ENCODE measurements at places on chromosomes 7 and 10.

GRCh38 chr7:96212474-96212873 lies 109.4 kb downstream of the SLC25A13 start:
- H3K4me1 ChIP-seq: no peaks in the 10 kb centered on the region
- H3K27me3 ChIP-seq: no peaks in the 10 kb centered on the region
- H3K27ac ChIP-seq: no peak overlapping the region
- H3K36me3 ChIP-seq: no peaks in the 10 kb centered on the region
- H3K4me3 ChIP-seq: no peak overlapping the region

DNA sequence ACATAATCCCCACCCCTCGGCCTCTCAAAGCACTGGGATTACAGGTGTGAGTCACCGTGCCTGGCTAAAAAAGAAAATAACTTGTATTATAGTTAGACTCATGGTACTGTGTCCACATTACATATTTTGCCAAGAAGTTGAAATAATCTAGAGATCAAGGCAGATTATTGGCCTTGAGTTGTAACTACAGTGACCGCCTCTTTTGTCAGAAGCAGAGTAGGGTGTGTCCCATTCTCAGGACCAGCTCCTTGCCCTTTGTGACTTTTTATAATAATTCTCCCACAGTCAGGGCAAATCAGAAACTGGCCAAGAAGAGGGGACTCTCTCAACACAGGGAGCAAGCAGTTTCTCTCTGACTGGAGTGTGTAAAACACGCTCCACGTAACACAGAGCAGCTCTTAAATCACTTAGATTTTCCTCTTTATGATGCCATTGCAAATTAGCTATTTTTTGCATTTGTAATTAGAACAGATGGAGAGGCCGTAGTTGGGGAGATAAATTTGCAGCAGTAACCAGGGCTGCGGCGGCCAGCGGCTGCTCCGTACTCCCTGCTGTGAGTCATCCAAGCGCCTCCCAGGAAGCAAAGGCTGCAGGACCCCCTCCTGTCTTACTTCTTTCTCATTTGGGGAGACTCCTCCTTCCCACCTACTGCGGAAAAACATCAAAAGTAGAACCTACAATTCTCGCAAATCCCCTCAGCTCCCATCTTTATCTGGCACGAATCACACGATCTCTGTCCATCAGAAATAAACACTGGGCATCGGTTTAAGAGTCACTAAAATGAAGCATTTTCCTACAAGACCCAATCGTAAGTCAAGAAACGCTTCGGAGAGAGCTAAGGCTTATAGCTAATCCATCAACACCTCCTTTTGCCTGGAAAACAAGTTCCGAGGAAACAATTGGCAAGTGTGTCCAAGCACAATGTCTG lies 32.1 kb upstream of the MSRB2 start:
- H3K4me1 ChIP-seq: peaks cover 4% of the 10 kb centered on the region
- H3K4me3 ChIP-seq: no peak overlapping the region
- H3K36me3 ChIP-seq: no peaks in the 10 kb centered on the region
- no peaks in the 10 kb centered on the region for H3K27me3 ChIP-seq
- no peak for DNase-seq

- H3K4me3 ChIP-seq: no peak overlapping the region
- H3K27me3 ChIP-seq: peaks cover 6% of the 10 kb centered on the region
- DNase-seq: no peak
- no peaks in the 10 kb centered on the region for H3K4me1 ChIP-seq
- no peak overlapping the region for H3K27ac ChIP-seq
Observed at GRCh38 chr10:14742815-14743214, 31.9 kb downstream of the FAM107B start.

- no peak overlapping the region for H3K27ac ChIP-seq
- no peaks in the 10 kb centered on the region for H3K27me3 ChIP-seq
- no peaks in the 10 kb centered on the region for H3K36me3 ChIP-seq
- no peak overlapping the region for H3K4me3 ChIP-seq
- no peak for DNase-seq
Observed at GRCh38 chr10:22658745-22659410, 55.5 kb downstream of the PIP4K2A start.

- H3K27ac ChIP-seq: no peak overlapping the region
- no peaks in the 10 kb centered on the region for H3K27me3 ChIP-seq
- no peak for DNase-seq
- no peaks in the 10 kb centered on the region for H3K4me1 ChIP-seq
- no peak overlapping the region for H3K4me3 ChIP-seq
Observed at GRCh38 chr7:159068893-159069448, 75.7 kb downstream of the VIPR2 start.

GRCh38 chr7:15837306-15837950 lies 150.9 kb upstream of the MEOX2 start:
- no peak overlapping the region for H3K27ac ChIP-seq
- no peak overlapping the region for H3K4me3 ChIP-seq
- H3K4me1 ChIP-seq: no peaks in the 10 kb centered on the region
- no peak for DNase-seq

DNA sequence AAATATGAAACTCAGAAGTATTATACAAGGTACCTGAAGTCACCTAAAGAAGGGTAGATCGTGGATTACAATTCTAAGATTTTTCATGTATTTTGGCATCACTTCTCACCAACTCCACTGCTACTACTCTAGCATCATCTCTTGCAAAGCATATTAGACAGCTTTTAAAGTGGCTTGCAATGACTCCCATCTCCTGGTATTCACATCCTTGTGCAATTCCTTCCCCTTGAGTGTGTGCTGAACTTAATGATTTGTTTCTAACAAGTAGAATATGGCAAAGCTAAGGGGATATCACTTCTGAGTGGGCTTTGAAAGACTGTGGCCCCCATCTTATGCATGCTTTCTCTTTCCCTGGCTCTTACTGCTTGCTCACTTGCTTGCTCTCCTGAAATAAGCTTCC lies 280.2 kb downstream of the SNX13 start:
- H3K4me3 ChIP-seq: no peak overlapping the region
- H3K27me3 ChIP-seq: no peaks in the 10 kb centered on the region
- DNase-seq: no peak
- H3K27ac ChIP-seq: no peak overlapping the region
- no peaks in the 10 kb centered on the region for H3K36me3 ChIP-seq

- no peak for DNase-seq
- H3K27ac ChIP-seq: no peak overlapping the region
- no peaks in the 10 kb centered on the region for H3K4me1 ChIP-seq
Observed at GRCh38 chr10:55397777-55398496, 596.9 kb upstream of the PCDH15 start.

- peak overlapping the region; percentile 77 for H3K4me3 ChIP-seq
- peak overlapping the region; percentile 94 for H3K27ac ChIP-seq
- H3K36me3 ChIP-seq: no peaks in the 10 kb centered on the region
- no peak for DNase-seq
Observed at GRCh38 chr10:34814223-34814912, 728 bp downstream of the PARD3 start.

- no peak overlapping the region for H3K4me3 ChIP-seq
- no peak for DNase-seq
- no peaks in the 10 kb centered on the region for H3K27me3 ChIP-seq
- peaks cover 2% of the 10 kb centered on the region for H3K4me1 ChIP-seq
Observed at GRCh38 chr10:28714401-28715053, 37.2 kb downstream of the BAMBI start.

GRCh38 chr10:102870221-102870620 lies 951 bp downstream of the AS3MT start:
- DNase-seq: no peak
- no peak overlapping the region for H3K4me3 ChIP-seq
- peaks cover 5% of the 10 kb centered on the region for H3K4me1 ChIP-seq
- H3K27ac ChIP-seq: no peak overlapping the region

DNA sequence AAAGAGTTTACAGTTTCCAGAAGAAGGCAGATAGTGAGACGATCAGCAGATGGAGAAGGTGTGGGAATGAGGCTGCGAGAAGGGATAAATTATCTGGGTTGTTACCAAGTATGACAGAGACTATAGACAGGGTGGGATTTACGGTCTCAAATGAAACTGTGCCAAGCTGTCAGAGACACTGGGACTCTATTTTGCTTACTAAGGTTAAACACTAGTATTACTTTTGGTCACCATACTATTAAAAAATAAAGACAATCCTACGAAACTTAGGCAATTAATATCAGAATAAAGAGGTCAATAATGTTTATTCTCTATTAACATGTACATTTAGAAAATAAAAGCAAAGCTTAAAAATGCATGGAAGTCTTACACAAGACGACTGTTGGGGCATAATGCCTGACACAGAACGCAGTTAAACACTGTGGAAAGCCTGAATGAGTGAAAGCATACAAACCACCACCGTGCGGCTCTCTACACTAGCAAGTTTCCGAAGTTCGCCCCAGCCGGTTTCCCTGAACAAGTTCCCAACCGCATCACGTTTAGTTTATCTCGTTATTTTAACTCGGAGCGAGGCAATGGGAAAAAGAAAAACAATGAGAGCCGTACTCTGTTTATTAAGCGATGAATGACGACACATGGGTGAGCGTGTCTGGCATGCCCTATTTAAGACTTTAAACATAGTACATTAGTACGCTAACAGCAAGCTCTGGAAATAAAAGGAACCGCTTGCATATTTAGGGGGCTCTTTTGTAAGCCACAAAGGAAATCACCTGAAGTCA lies 909 bp upstream of the CC2D2B start:
- peaks cover 2% of the 10 kb centered on the region for H3K36me3 ChIP-seq
- H3K4me1 ChIP-seq: peaks cover 19% of the 10 kb centered on the region
- DNase-seq: peak; percentile 18
- peak overlapping the region; percentile 68 for H3K27ac ChIP-seq
- H3K27me3 ChIP-seq: no peaks in the 10 kb centered on the region
- peak overlapping the region; percentile 66 for H3K4me3 ChIP-seq

DNA sequence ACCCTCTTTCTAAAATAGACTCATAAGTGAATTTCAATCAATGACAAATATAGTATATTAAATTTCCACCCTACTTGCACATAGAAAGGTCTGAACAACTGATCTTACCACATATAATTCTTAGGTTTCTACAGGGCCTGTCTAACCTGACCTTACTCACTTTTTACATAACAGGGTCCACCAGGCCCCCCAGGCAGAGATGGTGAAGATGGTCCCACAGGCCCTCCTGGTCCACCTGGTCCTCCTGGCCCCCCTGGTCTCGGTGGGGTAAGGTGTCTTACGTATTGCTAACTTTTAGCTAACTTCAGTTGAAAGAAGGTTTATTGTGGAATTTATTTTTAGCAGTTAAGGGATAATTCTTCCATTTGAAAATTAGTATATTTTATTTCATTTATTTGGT lies 5.3 kb downstream of the COL1A2 start:
- no peaks in the 10 kb centered on the region for H3K36me3 ChIP-seq
- H3K4me1 ChIP-seq: no peaks in the 10 kb centered on the region
- no peak overlapping the region for H3K4me3 ChIP-seq
- no peak overlapping the region for H3K27ac ChIP-seq
- no peaks in the 10 kb centered on the region for H3K27me3 ChIP-seq
- DNase-seq: no peak

DNA sequence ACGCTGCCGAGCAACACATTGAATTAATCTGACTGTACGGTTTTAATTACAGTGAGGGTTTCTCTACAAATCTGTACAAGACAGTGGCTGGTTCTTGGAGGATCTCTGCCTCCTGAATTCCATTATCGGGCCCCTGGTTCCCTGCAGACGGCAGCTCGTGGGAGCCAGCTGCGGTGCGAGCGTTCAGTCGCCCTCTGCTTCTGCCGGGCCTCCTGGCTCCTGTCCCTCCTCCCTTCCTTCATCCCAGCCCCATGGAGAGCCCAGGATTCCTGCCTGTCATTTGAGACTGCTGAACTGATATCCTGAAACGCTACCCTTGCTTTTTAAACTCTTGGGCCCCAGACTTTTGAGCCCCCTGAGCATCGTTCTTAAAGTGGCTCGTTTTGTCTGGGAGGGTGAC lies 6.6 kb upstream of the DLX6 start:
- H3K27me3 ChIP-seq: peaks cover 43% of the 10 kb centered on the region
- no peak overlapping the region for H3K4me3 ChIP-seq
- no peaks in the 10 kb centered on the region for H3K4me1 ChIP-seq
- H3K36me3 ChIP-seq: no peaks in the 10 kb centered on the region
- H3K27ac ChIP-seq: no peak overlapping the region

- no peak overlapping the region for H3K27ac ChIP-seq
- peaks cover 32% of the 10 kb centered on the region for H3K27me3 ChIP-seq
- peak; percentile 27 for DNase-seq
- H3K4me1 ChIP-seq: no peaks in the 10 kb centered on the region
Observed at GRCh38 chr7:38660427-38661099, 29.4 kb upstream of the AMPH start.

- no peak overlapping the region for H3K4me3 ChIP-seq
- no peaks in the 10 kb centered on the region for H3K4me1 ChIP-seq
- DNase-seq: no peak
- no peaks in the 10 kb centered on the region for H3K36me3 ChIP-seq
- no peaks in the 10 kb centered on the region for H3K27me3 ChIP-seq
Observed at GRCh38 chr10:9227679-9228365, 1173.3 kb downstream of the GATA3 start.

DNA sequence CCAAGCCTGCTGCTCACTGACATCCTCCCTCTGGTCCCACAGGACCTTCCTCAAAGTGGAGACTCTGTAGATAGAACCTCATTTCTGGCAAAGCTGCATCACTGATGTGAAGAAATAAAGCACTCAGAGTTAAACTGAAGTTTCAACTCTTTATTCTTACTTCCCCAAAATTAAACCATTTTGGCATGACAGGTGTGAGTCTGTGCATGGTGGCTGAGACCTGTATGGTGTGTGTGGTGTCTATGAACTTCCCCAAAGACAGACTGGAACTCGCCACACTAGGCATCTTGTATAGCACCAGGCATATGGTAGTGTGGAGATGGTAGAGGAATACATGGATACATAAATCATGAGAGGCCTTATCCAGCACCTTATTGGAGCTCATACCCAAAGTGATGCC lies 6.6 kb upstream of the WDFY4 start:
- H3K36me3 ChIP-seq: no peaks in the 10 kb centered on the region
- H3K27me3 ChIP-seq: no peaks in the 10 kb centered on the region
- no peaks in the 10 kb centered on the region for H3K4me1 ChIP-seq

- no peak overlapping the region for H3K27ac ChIP-seq
- no peaks in the 10 kb centered on the region for H3K4me1 ChIP-seq
- H3K4me3 ChIP-seq: no peak overlapping the region
- DNase-seq: no peak
- H3K27me3 ChIP-seq: peaks cover 79% of the 10 kb centered on the region
Observed at GRCh38 chr10:122768389-122768745, 68.7 kb upstream of the C10orf120 start.

DNA sequence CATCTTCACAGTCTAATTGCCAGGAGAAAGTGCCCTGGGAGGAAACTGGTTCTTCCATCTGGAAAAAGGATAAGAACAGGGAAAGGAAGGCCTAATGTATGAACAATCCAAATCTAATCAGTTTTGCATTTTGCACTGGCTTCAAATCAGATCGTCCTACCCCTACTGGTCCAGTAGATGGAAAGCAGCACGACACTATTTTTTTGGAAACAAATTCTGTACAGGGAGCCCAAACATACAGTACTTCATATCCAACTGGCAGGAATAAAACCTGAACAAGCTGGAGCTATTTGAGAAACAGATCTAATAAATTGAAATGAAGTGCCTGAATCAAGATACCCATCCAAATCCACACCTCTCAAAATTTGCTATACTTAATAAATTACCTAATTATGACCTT lies 36.5 kb downstream of the ETV1 start:
- no peak for DNase-seq
- H3K27me3 ChIP-seq: no peaks in the 10 kb centered on the region
- H3K4me1 ChIP-seq: no peaks in the 10 kb centered on the region
- no peak overlapping the region for H3K27ac ChIP-seq
- no peak overlapping the region for H3K4me3 ChIP-seq

All from HCT116 (cell line).